ENCODE measurements at places on chromosomes 4 and X.

GRCh38 chrX:10254739-10255138 lies 98.0 kb downstream of the CLCN4 start:
- DNase-seq = no peak

- no peak for DNase-seq
Observed at GRCh38 chr4:39525822-39526690, 1.2 kb downstream of the UGDH start.

GRCh38 chr4:169014586-169014985 lies 4.5 kb upstream of the CBR4 start:
- DNase-seq = no peak

GRCh38 chrX:66731398-66731797 lies 92.5 kb upstream of the EDA2R start:
- no peak for DNase-seq
